Activated CD8-positive, alpha-beta memory T cell treated with anti-CD3 and anti-CD28 coated beads, Interleukin-2, amount 10 ng/mL, durations not matched to agents 7 days and 5 days (primary cell): ENCODE measurements at places on chromosomes 13 and 19. TPM values are rescaled to one million over a fixed set of nuclear protein-coding genes. Genes with fewer than 3 reads are reported as not detected.

- H3K27ac ChIP-seq = no peak overlapping the region
- peaks cover 7% of the 10 kb centered on the region for H3K4me1 ChIP-seq
- peak; percentile 52 for DNase-seq
- H3K36me3 ChIP-seq = no peaks in the 10 kb centered on the region
- peaks cover 35% of the 10 kb centered on the region for H3K27me3 ChIP-seq
Observed at GRCh38 chr13:26062853-26063444, 11.1 kb upstream of the SHISA2 start.

GRCh38 chr13:23671897-23672296 is 101.7 kb downstream of the TNFRSF19 start:
- H3K36me3 ChIP-seq = no peaks in the 10 kb centered on the region
- H3K4me1 ChIP-seq = peaks cover 7% of the 10 kb centered on the region
- DNase-seq = no peak
- peaks cover 31% of the 10 kb centered on the region for H3K27me3 ChIP-seq

Gene ZNF497
- total RNA-seq = 0.91 TPM

DNA sequence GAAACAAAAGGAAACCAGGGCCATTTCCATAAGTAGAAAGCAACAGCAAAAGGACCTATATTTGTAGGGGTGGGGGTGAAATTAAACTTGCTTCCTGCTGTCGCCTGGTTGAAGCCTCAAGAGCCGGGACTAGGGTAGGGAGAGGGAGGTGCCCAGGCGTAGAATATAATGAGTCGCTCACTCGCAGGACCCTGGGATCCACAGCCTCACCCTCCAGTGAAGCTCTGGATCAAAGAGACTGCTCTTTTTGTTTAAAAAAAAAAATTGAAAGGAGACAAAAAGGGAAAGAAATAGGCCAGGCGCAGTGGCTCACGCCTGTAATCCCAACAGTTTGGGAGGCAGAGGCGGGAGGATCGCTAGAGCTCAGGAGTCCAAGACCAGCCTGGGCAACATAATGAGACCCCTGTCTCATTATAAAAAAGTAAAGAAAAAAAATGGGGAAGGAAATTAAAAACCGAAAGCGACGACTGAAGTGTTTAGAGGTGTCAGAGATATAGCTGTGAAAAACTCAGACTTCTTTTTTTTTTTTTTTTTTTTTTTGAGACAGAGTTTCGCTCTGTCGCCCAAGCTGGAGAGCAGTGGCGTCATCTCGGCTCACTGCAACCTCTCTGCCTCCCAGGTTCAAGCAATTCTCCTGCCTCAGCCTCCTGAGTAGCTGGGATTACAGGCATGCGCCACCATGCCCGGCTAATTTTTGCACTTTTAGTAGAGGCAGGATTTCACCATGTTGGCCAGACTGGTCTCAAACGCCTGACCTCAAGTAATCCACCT is 10.9 kb upstream of the ADGRE5 start:
- peaks cover 1% of the 10 kb centered on the region for H3K36me3 ChIP-seq
- H3K4me3 ChIP-seq = peak overlapping the region; percentile 73
- H3K4me1 ChIP-seq = peaks cover 78% of the 10 kb centered on the region
- H3K27ac ChIP-seq = peak overlapping the region; percentile 89

DNA sequence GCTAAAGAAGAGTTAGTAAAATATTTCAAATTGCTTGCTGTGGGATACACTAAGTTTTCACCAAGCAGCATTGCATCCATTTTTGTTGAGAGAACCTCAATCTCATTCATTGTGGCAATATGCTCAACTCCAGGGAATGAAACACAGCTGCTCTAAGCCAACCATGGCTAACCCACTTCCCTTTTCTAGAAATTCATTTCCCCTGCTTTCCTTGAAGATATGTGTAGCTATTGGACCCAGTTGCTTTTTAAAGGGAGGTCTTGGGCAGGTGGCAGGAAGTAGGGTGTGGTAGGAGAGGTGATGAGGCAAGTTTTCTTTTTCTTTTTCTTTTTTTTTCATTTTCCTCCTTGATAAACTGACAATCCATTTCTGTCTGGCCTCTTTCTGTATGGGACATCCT is 452.2 kb downstream of the FGF14 start:
- no peaks in the 10 kb centered on the region for H3K36me3 ChIP-seq
- H3K4me3 ChIP-seq = no peak overlapping the region
- H3K4me1 ChIP-seq = no peaks in the 10 kb centered on the region

- H3K27ac ChIP-seq = no peak overlapping the region
- no peak for DNase-seq
- H3K36me3 ChIP-seq = no peaks in the 10 kb centered on the region
- no peak overlapping the region for H3K4me3 ChIP-seq
- H3K4me1 ChIP-seq = peaks cover 9% of the 10 kb centered on the region
Observed at GRCh38 chr13:77514336-77514726, 21.2 kb upstream of the SCEL start.

- DNase-seq = peak; percentile 93
- no peaks in the 10 kb centered on the region for H3K27me3 ChIP-seq
- H3K4me1 ChIP-seq = peaks cover 82% of the 10 kb centered on the region
- H3K4me3 ChIP-seq = peak overlapping the region; percentile 33
- peaks cover 36% of the 10 kb centered on the region for H3K36me3 ChIP-seq
Observed at GRCh38 chr19:41871573-41872383, 5.3 kb upstream of the CD79A start.

Gene DENND1C
- 100 TPM for total RNA-seq

DNA sequence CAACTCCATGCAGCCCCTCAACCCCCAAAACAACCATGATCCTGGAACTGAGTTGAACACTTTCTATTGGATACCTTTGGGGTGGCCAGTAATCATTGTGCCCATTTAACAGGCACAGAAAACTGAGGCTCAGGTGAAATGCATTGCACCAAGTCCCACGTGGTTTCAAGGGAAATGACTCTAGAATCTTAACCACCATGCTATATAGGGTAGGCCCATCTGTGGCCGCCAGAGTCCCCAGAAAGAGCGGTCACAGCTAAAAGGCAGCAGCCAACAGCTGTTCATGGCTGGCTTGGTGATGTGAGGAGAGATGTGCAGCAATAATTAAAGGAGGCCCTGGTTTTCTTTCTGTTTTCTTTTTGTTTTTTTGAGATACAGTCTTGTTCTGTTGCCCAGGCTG is 2.6 kb downstream of the CNN1 start:
- H3K27me3 ChIP-seq = peaks cover 16% of the 10 kb centered on the region
- no peak overlapping the region for H3K27ac ChIP-seq
- no peak overlapping the region for H3K4me3 ChIP-seq

- H3K36me3 ChIP-seq = no peaks in the 10 kb centered on the region
- no peaks in the 10 kb centered on the region for H3K27me3 ChIP-seq
- H3K4me3 ChIP-seq = no peak overlapping the region
Observed at GRCh38 chr13:112806739-112807652, 117.2 kb downstream of the ATP11A start.

GRCh38 chr19:52651956-52652355 is 13.8 kb upstream of the ZNF83 start:
- H3K27me3 ChIP-seq = no peaks in the 10 kb centered on the region
- H3K4me1 ChIP-seq = no peaks in the 10 kb centered on the region
- peaks cover 95% of the 10 kb centered on the region for H3K36me3 ChIP-seq
- no peak overlapping the region for H3K4me3 ChIP-seq
- no peak overlapping the region for H3K27ac ChIP-seq
